Activated CD8-positive, alpha-beta memory T cell treated with anti-CD3 and anti-CD28 coated beads for 1 hour (primary cell): ENCODE measurements at places on chromosomes 12 and 14.

DNA sequence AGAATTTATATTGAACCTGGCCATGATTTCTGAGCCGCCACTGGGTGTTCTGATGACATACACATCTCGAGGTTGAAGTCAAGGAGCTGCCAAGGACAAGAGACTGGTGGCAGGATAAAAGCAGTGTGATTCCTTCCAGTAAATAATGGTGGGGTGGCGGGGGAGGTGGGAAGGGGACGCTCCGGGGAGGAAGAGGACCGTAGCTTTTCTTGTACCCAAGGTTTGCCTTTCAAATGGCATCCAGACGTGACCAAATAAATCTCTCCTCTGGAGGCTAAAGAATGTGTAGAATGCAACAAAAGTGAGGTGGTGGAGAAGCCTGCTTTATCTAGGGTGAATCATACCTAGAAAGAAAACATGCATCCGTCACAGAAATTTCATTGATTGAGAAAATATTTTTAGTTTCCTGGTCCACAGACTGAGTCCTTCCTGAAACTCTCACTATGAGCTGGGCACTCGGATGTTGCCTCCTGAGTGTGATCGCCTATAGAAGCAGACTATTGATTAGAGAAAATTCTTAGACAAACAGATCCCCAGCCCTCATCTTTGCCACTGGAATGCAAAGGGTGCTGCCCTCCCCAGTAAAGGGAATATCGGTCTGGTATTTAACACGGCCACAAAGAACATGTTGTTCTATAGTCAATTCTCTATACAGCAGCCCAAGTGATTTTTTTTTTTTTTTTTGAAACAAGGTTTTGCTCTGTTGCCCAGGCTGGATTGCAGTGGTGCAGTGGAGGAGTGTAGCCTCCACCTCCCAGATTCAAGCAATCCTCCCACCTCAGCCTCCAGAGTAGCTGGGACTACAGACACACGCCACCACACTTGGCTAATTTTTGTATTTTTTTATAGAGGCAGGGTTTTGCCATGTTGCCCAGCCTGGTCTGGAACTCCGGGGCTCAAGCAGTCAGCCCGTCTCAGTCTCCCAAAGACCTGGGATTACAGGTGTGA, 112.1 kb downstream of the DPF3 start:
- DNase-seq, result no peak

DNA sequence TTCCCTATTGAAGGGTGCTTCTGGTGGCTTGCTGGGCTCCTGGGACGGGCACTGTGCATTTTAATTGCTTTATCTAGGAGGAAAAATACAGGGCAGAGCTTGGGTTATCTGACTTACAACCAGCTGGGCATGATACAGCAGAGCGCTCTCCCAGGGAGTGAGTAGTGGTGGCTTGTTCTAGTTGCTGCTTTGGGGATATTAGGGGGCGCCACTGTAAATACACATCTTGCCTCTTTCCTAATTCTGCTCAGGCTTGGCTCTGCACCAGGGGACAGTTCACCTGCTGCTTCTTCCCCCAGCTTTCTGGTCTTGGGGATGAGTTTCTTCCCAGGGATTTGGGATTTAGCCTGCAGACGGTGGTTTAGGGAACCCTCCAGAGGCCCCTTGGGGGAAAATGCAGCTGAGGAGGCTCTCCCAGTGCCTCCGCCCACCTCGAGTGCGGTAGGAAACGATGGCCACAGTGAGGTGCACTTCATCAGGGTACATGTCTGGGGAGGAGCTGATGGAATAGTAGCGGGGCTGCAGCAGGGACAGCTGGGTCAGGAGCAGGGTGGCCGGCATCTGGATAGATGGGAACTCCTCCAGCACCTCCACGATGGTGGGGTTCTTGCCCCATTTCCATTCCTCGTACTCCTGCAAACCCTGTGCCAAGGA, 36.9 kb upstream of the FBXO21 start:
- no peak for DNase-seq

- no peak for DNase-seq
Measured at GRCh38 chr12:1622406-1622805, 6.6 kb upstream of the WNT5B start.

GRCh38 chr12:96919510-96920210, 12.6 kb downstream of the NEDD1 start:
- DNase-seq, result no peak

- no peak for DNase-seq
Measured at GRCh38 chr12:123045678-123046077, 65.2 kb downstream of the ARL6IP4 start.

- DNase-seq, result no peak
Measured at GRCh38 chr14:92161521-92161920, 39.8 kb downstream of the CPSF2 start.

DNA sequence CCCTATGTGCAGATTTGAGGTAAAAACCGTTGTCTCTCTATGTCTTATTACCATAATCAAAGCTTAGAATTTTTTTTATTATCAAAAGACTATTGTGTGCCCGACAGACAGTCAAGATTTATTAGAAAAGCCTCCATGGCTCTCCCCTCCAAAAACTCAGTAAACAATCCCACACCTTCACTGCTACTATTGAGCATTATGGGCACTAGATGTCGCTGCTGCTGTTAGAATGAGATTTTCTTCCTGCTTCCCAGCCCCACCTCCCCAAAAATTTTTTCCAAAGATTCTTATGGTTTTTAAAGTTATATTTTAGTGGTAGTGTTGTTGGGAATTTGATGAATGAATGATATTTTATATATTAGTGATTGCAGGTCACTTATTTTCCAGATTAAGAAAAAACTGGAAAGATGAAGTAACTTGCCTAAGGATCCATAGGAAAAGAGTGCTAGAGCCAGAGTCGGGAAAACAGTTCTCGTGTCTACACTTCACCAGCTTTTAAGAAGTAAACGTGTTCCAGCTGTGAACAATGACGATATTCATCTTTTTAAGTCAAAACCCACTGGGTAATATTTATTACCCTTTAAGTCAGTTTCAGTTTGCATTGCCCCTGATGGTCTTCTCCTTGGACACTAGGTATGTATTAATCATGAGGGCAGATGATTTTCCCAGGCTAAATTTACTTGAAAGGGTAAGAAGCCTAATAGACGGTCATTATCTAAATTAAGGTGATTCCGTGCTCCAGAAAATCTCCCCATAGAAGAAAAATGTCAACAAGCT, 12.2 kb upstream of the FOXG1 start:
- no peak for DNase-seq
